ENCODE measurements at places on chromosomes 13 and 19. TPM values are rescaled to one million over a fixed set of nuclear protein-coding genes. Genes with fewer than 3 reads are reported as not detected.
A peak's percentile ranks its signal among the peaks of the same experiment; 100 is the strongest.

GRCh38 chr13:77345150-77345780 lies 18.4 kb upstream of the MYCBP2 start:
- DNase-seq, result no peak

The NCR1 gene
- polyA plus RNA-seq, result 0.14 TPM

GRCh38 chr19:16283210-16284061 lies 41.2 kb upstream of the KLF2 start:
- peak; percentile 61 for DNase-seq

- no peak for DNase-seq
Observed at GRCh38 chr13:106010836-106011235, 524.6 kb downstream of the EFNB2 start.

GRCh38 chr13:65926750-65927171 lies 1303.4 kb downstream of the PCDH9 start:
- DNase-seq, result peak; percentile 2

- DNase-seq, result no peak
Observed at GRCh38 chr19:16095071-16095571, 16.6 kb upstream of the RAB8A start.

DNA sequence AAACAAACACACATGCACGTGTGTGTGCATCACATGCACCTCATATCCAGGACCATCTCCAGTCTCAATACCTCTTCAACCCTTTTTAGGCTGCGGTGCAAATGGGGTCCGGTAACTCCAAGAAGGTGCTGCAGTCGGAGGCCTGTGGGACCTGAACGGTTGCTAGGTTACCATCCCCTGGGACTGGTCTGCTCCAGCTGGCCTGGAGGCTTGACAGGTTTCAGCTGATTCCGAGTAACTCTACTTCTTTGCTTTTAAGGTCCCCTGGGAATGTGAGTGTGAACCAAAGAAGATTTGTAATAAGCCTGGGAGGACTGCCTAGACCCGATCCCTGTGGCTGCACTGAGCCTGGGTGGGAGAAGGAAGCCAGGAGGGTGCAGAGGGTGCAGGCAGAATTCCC lies 117.5 kb downstream of the CCNA1 start:
- DNase-seq, result no peak

- DNase-seq, result peak; percentile 29
Observed at GRCh38 chr13:96020155-96020575, 33.0 kb downstream of the UGGT2 start.

GRCh38 chr19:6516018-6516658 lies 14.0 kb upstream of the TUBB4A start:
- peak; percentile 70 for DNase-seq

- no peak for DNase-seq
Observed at GRCh38 chr13:85694992-85695391, 104.2 kb downstream of the SLITRK6 start.

DNA sequence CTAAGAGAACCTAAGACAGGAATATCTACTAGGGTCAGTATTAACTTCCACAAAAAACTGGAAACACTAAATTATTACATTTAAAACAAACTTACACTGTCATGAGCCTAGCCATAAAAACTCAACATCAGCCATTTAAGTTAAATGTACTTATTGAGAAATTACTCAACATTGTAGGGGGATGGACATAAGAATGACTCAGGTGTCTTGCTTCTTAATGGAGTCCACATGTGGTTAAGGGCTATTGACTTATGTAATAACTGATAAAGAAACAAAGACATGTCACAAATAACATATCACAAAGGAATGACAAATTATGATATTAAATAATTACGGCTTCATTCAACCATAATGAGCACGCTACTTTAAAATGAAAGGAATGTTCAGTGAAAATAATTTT lies 36.2 kb downstream of the CLDN10 start:
- no peak for DNase-seq

GRCh38 chr19:3534375-3535234 lies 4.4 kb upstream of the TEKTIP1 start:
- DNase-seq, result no peak

The ZNF625 gene
- polyA plus RNA-seq, result 13.9 TPM

DNA sequence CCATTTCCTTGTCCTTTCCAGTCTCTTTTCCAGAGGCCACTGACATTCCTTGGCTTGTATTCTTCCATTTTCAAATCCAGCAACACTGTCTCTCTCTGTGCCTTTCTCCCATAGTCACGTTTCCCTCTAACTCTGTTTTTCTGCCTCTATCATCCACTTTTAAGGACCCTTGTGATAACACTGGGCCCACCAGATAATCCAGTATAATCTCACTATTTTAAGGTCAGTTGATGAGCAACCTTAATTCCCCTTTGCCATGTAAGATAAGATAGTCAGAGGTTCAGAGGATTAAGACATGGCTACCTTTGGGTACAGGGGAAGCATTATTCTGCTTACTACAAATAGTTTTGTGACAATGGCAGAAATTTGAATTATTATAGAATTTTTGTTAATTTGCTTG lies 45.7 kb upstream of the N4BP2L1 start:
- no peak for DNase-seq

The GPC5 gene
- 4.1 TPM for polyA plus RNA-seq

The ZNF154 gene
- 36.7 TPM for polyA plus RNA-seq

- DNase-seq, result no peak
Observed at GRCh38 chr13:108551674-108552073, 77.7 kb upstream of the MYO16 start.

- DNase-seq, result no peak
Observed at GRCh38 chr13:20706661-20707060, 3.2 kb downstream of the IL17D start.

The CCDC169 gene
- polyA plus RNA-seq, result 4.5 TPM

DNA sequence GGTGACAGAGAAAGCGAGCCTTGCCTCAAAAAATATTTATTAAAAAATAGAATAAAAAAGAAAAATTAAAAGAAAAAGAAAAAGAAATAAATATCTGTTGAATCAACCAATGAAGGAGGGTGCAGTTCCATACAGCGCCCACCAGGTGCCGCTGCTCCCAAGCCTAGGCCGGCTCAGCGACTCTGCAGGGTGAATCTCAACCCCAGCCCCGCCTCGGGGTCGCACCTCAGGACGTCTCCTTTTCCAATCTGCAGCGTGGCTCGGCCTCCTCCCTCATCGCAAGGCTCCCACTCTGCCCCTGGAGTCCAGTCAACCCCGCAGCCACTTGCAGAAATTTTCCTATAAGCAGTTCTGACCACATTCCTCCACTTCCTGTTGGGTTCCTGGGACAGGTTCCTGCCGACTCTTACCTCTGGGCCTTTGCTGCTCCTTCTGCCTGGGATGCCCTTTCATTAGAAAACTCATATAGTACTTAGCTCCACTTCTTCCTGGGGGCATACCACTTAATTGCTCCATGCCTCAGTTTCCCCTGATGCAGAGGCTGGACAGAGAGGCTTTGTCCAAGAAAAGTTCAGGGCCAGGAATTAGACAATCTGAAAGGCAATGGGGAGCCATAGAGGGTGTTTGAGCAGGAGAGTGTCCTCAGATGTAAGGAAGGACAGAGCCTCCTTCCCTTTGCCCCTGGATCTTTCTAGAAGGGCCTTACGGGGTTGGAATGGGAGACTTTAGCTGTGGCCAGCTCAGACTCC lies 24.3 kb downstream of the NFILZ start:
- DNase-seq, result peak; percentile 16

- DNase-seq, result no peak
Observed at GRCh38 chr13:22757530-22758120, 423.2 kb upstream of the SGCG start.

- no peak for DNase-seq
Observed at GRCh38 chr13:98270819-98271218, 93.8 kb upstream of the RNF113B start.

The CASP14 gene
- polyA plus RNA-seq, result 0.09 TPM

DNA sequence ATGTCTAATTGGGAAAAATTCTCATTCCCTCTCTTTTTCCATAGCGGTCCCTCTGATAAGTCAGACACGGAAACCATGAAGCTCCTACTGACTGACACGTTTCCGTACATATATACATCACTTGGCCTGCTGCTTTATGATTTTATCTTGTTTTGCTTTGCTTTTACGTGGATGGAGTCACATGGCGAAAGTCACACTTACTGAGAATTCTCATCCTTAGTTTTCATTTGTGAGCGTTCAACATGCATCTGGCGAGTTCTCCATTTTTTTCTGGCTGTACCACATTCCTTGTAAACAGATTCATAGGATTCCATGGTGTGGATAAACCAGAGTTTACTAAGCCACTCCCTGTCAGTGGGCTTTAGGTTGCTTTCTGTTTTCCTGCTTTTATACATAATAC lies 21.2 kb downstream of the PGPEP1 start:
- no peak for DNase-seq

DNA sequence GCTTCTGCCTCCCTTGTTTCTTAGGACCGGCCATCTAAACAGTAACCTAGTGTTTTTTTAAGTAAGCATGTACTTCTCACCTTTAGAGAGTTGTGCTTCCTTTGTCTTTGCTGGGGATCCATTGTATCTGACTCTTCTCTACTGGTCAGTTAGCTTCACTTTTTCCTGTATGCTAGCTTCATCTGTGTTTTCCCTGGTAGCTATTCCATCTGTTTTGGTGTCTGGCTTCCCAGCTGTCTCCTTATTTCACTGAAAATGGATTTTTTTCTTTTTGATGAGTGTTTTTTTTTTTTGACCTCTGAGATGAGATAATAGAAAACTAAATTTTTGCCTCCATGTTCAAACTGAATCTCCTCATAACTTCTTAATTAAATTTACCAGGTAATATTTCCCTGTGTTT lies 637.0 kb upstream of the SLC10A2 start:
- no peak for DNase-seq

- no peak for DNase-seq
Observed at GRCh38 chr13:38417727-38418126, 68.1 kb downstream of the UFM1 start.

The DIRAS1 gene
- polyA plus RNA-seq, result 5.0 TPM

DNA sequence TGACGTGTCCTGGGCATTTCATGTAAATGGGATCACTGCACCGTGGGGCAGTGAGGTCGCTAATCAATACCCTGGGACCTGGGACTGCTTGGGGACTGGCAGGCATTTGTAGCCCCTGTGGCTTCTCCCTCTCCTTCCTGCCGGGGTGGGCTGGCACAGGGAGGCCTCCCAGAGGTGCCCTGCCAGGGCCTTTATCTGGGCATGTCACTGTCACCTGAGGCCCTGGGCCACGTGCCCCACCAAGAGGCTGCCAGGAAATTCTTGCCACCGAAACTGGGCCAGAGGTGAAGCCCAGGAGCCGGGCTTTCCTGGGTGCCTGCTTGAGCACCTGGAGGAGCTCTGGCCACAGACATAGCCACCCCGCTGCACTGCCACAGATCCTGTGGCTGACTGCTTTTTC lies 1.8 kb upstream of the NMRK2 start:
- DNase-seq, result no peak

GRCh38 chr13:33205804-33206221 lies 79.7 kb downstream of the STARD13 start:
- no peak for DNase-seq

DNA sequence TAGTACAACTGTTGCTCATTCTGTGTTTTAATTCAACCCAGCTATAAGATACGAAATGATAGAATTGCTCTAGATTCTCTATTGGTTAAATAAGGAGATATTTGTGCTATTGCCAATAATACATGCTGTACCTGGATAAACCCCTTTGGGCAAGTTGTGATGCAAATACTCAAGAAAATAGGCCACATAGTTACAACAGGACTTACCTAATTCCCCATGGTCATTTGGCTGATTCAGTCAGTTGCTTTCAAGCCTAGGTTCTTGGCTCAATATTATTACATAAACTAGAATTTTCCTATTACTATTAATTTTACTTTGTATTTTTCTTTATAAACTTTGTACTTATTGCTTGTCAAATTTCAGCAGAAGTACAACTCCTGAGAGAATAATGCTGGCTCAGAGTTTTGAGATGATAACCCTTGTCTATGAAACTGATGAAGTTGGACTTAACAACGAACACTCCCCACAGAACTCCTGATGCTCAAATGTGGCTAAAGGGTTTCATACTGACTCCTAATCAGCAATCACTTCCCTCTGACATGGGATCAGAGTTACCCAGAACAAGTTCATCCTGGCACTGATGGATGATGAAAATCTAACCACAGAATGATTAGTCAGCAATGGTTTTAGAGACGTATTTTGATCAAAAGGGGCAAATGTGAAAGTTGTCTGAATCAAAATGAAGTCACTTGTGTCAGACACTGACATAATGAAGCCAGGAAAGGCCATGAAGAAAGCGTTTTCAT lies 221.1 kb downstream of the ITGBL1 start:
- DNase-seq, result no peak

The FGF21 gene
- polyA plus RNA-seq, result not detected

GRCh38 chr19:9018163-9018875 lies 8.1 kb upstream of the MUC16 start:
- no peak for DNase-seq

DNA sequence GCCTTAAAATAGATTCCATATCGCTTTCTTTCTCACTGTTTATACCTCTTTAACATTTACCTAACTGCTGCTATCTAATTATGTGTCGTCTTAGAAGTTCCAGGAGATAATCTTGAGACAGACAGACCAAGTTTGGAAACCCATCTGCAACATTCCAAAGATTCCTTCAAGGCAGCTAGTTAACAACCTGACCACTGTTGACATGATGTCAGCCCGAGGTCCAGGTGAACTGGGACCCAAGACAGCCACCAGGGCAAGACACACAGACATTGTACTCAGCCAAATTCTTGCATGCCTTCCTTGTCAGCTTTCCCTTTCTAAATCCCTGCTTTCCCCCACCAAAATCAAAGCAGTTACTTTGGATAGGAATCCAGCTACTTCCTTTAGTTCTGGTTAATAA lies 1476.5 kb upstream of the PRR20A start:
- DNase-seq, result no peak

- no peak for DNase-seq
Observed at GRCh38 chr13:73937441-73937840, 196.8 kb downstream of the KLF12 start.

The GADD45GIP1 gene
- 47.0 TPM for polyA plus RNA-seq

DNA sequence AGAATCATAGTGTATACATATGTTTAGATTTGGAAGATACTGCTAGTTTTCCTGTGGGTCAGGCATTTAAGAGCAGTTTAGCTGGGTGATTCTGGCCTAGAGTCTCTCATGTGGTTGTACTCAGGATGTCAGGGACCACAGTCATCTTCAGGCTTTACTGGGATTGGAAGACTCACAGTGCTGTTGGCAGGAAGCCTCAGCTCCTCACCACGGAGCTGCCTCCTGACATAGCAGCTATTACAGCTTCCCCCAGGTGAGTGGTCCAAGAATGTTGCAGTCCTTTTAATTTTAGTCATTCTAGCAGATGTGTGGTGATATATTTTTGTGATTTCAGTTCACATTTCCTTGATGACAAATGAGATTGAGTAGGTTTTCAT lies 16.9 kb upstream of the GPR18 start:
- DNase-seq, result no peak

GRCh38 chr13:40061466-40062450 lies 406.3 kb downstream of the COG6 start:
- no peak for DNase-seq

The IGLON5 gene
- polyA plus RNA-seq, result 4.5 TPM

The OR7D2 gene
- 0.21 TPM for polyA plus RNA-seq

GRCh38 chr13:91369441-91369831 lies 21.9 kb downstream of the MIR17HG start:
- no peak for DNase-seq

The CGB3 gene
- not detected for polyA plus RNA-seq
